ENCODE measurements at places on chromosomes 4 and X. TPM values are rescaled to one million over a fixed set of nuclear protein-coding genes. Genes with fewer than 3 reads are reported as not detected.

Gene GPR50
- total RNA-seq: not detected

GRCh38 chr4:153785910-153786721 is 2.8 kb downstream of the SFRP2 start:
- no peak for DNase-seq

Gene MMRN1
- total RNA-seq: 189 TPM

Gene YIPF6
- 53.1 TPM for total RNA-seq

Gene HPGDS
- total RNA-seq: 8.5 TPM
